ENCODE measurements at places on chromosomes 5 and 9.

DNA sequence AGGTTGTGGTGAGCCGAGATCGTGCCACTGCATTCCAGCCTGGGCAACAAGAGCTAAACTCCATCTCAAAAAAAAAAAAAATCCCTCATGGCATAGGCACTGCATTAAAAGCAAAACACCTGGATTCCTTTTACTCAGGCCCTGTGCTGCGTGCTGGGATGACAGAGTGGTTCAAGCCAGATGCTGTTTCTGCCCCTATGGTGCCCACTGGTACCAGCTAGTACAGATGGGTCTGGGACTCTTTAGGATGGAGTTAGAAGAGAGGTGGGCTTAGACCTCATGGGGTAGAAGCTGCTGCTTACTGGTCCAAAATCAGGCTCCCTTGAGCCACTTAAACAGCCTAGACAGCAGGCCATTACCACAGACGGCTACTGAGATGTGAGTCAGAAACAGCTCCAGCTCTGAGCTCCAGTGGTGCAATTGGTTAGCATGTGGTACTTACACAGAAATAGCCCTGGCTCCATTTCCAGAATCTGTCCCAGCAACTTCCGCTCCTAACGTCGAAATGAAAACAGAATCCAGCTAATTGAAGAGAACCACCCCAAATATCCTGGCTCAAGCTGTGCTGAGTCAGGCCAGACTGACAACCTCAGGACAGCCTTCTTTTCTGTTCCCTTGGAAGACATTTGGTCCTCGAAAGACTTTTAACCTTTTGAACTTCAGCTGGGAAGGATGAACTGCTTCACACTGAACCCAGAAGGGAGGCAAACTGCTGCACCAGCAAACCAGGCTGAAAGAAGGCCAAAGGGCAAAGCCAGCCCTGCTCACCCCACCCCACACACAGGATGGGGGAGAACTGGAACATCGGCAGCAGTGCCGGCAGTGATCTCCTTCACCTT, 15.5 kb downstream of the C5orf15 start:
- DNase-seq = no peak

DNA sequence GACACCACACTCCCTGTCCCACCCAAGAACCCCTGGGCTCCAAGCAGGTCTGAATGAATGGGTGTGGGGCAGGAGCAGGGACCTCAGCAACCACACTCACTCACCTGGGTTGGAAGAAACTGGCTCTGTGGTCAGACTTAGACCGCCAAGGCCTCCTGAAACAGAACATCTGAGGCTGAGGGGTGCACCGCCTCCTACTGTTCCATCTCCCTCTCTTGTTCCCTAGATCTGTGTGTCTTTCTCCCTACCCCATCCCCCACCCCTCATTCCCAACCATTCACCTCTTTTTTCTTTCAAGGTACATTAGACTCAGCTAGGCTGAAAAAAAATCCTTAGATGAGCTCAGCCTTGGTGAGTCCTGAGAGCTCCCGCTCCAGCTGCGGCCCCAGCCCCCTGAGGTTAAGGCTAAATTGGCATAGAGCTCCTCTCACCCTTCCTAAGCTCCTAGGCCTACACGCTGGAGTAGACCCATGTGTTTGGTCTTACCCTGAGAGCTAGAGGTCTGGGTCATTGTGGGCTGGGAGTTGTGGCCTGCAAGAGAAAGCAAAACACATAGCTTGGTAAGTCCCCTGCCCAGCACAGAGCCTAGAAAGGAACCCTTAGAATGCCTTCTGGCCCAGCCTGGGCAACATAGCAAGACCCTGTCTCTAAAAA, 4.8 kb downstream of the ECSCR start:
- no peak for DNase-seq

DNA sequence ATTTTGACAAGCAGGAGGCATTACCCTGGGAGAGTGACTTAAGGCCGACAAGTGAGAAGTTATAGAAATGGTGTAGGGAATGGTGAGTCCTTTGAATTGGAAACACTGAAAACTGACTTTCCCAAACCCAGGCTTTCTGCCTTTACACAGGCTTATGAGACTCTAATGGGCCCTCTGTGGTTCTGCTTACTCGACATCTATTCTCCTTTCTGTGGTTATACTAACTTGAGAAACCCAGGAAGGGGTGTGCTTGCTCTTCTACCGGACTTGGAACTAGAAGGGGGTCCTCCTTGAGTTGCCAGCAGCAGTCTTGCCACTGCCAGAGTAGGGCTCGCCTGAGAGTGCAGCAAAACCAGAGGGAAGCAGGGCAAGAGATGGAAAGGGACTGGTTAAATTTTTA, 63.3 kb downstream of the FYB1 start:
- no peak for DNase-seq

GRCh38 chr9:99436616-99437015, 214.5 kb downstream of the SEC61B start:
- no peak for DNase-seq

DNA sequence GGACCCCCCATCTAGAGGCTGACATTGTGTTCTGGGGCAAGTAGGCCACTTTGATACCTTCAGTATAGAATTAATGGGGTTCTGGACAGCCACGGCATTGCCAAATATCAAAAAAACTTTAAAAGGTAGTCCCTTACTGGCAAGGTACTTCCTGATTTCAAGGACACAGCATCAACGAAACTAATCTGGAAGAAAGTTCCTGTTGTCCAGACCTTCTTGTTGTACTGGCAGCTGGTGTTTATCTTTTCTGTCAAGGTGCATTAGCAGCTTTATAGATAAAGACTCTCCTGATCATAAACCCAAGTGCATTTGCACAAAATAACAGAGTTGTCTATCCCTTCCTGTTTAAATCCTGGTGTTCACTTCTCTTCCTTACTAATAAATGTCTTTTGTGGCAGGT, 23.7 kb upstream of the GOLGA1 start:
- DNase-seq = no peak

DNA sequence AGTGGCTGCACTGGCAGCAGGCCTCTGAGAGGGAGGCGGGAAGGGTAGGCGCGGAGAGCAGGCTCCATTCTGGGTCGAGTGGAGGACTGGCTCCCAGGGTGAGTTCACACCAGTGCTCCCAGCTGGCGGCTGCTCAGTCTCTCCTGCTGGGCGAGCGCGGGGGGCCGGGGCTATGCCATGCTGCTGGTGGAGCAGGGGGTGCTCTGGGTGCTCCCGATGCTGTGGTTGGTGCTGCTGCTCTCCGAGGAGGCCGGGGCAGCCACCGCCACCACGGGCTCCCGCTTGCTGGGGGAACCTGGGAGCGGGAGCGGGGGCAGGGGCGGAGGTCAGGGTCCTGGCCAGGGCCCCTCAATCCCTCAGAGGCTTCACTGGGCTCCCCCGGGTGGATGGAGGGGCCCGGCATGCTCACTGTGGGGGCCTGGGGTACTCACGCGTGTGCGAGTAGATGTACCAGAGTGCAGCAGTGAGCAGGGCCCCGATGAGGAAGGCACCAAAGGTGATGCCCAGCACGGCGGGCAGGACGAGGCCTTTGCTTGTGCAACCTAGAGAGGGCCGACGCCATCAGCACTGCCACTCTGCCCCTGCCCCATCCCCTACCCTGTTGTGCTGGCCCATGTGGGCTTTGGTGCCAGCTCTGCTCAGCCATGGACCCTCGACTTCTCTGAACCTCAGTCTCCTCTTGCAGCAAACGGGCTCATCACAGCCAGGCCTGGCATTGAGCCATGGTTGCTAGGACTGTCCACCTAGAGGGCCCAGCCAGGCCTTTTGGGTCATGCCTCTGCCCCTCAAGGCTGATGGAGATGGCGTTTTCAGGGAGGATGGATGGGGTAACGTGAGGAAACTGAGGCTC, 13.1 kb downstream of the FPGS start:
- no peak for DNase-seq

GRCh38 chr5:124910354-124911016, 164.0 kb upstream of the ZNF608 start:
- no peak for DNase-seq

- DNase-seq = no peak
These were observed 152.7 kb upstream of the ACTBL2 start for GRCh38 chr5:57635146-57635777.

DNA sequence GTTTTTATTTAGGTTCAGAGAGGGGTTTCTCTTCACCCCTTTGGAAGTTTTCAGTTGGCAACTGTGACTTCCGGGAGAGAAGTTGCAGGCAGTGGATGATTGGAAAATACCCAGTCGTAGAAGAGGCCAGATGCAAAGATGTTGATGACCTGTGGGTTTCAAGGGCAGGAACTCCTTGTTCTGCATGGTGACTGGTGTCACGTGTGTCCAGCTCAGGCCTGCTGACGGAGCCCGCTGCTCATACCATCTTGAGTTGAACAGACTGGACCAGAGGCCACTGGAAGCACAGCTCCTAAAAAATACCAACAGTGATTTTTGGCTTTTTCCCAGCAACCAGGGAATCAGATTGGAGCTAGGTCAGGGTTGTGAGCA, 243.9 kb upstream of the KLF4 start:
- DNase-seq = no peak

DNA sequence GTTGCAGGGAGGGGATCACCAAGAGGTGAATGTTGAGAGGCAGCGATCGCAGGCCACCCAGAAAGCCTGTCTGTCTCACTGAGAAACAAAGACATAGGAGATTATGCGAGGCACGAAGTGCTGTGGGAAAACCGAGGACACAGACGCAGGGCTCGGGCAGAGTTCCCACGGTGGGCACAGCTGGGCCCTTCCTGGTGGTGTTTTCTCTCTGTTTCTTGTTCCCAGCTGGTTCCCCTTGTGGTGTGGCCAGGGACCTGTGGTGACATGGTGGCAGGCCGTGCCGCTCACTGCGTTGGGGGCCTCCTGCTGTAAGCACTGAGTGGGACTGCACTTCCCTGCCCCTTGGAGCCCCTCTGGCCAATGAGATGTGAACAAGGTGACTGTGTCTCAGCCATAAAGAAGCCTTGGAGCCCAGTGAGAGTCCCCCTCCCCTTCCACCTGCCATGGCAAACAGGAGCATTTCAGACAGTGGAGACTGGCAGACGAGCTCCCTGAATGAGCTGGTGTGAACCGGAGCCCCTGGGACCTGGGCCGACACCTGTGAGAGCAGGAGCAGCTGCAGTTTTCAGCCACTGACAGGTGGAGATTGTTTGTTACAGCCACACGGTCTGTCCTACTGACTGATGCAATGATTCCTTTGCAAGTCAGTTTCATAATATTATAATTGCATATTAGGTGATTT, 13.2 kb upstream of the IRX4 start:
- DNase-seq = no peak

DNA sequence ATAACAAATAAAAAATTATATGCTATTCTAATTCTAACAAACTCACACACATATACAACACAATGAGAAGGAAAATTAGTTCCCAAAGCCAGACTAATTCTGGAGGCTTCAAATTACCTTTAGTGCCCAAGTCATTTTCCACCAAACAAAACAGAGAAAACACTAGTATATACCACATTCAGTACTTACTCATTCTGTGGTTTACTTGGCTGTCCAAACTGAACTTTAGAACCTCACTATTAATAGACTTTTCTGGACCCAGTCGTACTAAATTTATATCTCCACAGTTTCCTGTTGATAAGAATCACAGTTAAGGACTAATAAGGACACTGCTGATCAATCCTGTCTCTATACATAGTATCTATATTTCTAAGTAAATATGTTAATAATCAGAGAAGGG, 66.4 kb downstream of the SETX start:
- no peak for DNase-seq

DNA sequence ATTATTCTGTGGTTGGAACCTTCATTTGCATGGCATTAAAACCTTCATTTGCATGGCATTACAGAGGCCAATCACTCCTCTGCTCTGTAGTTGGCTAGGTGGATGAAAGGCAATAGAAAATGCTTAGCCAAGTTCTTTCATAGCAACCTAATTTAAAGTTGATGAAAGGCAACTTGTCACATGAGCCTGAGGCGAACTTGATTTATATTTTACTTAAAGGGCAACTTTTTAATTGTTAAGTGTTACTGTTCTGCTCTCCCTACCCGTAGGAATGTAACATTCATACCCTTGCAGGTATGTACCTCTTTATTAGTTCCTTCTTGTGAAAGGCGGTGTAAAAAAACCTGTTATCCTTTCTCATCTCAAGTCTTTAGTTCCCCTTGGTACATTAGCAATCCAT, 7.9 kb upstream of the ERMP1 start:
- no peak for DNase-seq

DNA sequence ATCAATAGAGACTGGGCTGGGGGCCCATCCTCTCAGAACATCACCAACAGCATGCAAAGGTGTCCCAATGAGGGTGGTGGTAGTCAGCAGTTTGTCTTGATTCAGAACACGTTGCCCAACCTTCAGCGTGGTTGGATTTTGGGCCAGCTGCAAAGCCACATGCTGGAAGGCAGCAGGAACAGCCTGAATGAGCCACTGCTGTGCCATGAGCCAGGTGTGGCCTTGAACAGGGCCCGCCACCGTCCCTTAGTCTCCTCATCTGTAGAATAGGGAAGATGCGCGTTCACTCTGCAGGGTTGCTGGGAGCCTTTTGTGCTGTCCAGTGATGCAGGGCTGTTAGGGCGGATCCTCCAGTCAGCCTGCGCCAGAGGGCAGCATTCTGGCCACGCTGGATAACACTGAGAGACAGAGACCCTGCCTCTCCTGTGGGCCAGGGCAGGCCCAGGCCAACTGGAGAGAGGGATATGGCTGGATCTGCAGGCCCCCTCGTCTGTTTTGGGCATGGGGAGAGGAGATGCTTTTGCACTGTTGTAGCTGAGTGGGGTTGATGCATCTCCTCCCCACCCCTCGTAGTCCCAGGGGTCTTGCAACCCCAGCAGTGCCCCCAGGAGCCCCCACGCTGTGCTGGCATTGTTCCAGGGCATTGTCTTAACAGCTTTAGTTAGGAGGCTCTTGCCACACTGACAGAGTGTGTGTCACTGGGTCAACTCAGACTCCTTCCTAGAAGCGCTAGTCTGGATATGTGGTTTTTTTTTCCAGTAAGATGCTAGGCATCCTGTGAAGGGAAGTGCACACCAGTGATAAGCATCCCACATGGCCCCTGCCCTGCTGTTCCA, 42.1 kb downstream of the SLC46A2 start:
- DNase-seq = no peak

DNA sequence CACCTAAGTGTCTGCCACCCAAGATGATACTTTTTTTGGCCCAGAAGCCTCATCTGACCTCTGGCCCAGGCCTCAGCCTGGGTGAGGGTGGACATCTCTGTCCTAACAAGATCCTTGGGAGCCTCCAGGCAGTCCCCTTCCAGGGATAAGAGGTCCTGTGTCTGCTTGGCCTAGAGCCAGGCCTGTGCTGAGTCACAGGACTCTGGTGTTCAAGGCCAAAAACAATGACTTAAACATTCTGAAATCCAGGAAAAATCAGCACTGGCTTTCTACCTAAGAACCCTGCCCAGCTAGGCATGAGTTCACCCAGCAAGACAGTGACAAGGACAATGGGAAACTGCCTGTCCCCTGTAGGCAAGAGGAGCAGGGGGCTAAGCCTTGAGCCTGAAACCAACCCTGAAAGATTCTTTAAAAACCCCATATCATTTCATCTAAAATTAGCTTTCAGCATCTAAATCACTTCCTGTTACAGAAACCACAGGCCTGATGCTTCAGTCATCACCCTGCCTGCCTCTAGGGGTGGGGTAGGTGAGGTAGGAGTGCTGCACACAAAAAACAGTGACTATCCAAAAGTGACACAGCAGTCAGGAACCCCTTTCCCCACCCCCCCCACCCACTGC, 29.9 kb downstream of the CSF2 start:
- peak; percentile 67 for DNase-seq

- DNase-seq = no peak
These were observed 27.1 kb upstream of the MTMR12 start for GRCh38 chr5:32339878-32340277.

- DNase-seq = no peak
These were observed 14.7 kb upstream of the NINJ1 start for GRCh38 chr9:93148721-93149120.

Data from activated gamma-delta T cell treated with Interleukin-2 at 50 U/mL for 16 hours (primary cell).